Cardiac atrium fibroblast (primary cell): ENCODE measurements at places on chromosomes 16 and 17. TPM values are rescaled to one million over a fixed set of nuclear protein-coding genes. Genes with fewer than 3 reads are reported as not detected.

Gene CSH1
- not detected in 2 replicates for total RNA-seq

Gene FSCN2
- 1.6 TPM in 1 of 2 replicates, not detected in the other for total RNA-seq

Gene STX1B
- total RNA-seq = 0.16 and 0.18 TPM in 2 replicates

Gene RUNDC3A
- total RNA-seq = not detected in 2 replicates

Gene MT4
- total RNA-seq = not detected in 2 replicates

Gene KRTAP1-4
- total RNA-seq = not detected in 2 replicates

Gene ELMO3
- total RNA-seq = 0.36 and 0.49 TPM in 2 replicates
